Mesothelial cell of epicardium (in vitro differentiated cells): ENCODE measurements at places on chromosomes 2 and 18. TPM values are rescaled to one million over a fixed set of nuclear protein-coding genes. Genes with fewer than 3 reads are reported as not detected.

- H3K36me3 ChIP-seq: peaks cover 45% of the 10 kb centered on the region
- H3K27ac ChIP-seq: no peak overlapping the region
- no peak for DNase-seq
- no peak overlapping the region for H3K4me3 ChIP-seq
- H3K27me3 ChIP-seq: no peaks in the 10 kb centered on the region
These were observed 15.5 kb downstream of the RPIA start for GRCh38 chr2:88707003-88707402.

Gene SLC8A1
- total RNA-seq: 27.2 to 30.7 TPM (median 29.6 TPM) in 3 replicates

GRCh38 chr18:77177009-77177408, 44.4 kb upstream of the MBP start:
- H3K4me3 ChIP-seq: no peak overlapping the region
- no peak overlapping the region for H3K27ac ChIP-seq
- H3K36me3 ChIP-seq: no peaks in the 10 kb centered on the region
- DNase-seq: no peak
- H3K27me3 ChIP-seq: peaks cover 3% of the 10 kb centered on the region

Gene CCDC74B
- 7.1 to 8.9 TPM (median 7.4 TPM) in 3 replicates for total RNA-seq

Gene NAGK
- 90.5 to 98.4 TPM (median 96.2 TPM) in 3 replicates for total RNA-seq

DNA sequence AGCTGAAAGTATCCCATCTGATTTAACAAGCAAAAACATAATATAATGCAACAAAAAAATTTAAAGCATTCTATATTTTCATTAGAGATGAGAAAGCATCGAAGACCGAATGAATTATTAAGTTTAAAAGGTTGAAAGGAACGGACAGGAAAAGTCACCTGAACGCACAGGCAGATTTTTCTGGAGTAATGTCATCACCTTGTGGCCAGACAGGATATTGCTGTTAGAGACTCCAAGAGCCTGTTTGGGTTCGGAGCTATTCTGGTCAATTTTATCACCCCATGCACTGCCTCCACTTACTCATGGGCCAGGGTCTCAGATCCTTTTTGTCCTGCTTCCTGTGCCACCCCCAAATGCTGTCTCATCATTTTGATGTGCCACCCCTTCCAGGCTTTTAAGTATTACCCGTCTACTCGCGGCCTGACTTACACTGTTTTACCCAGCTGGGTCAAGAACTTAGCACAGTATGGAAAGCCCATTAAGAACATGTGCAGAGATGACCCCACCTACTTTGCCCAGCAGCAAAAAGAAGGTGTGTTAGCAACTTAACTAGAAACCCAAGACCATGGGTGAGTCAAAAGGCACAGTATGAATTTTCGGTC, 27.3 kb downstream of the GKN2 start:
- no peak for DNase-seq
- no peak overlapping the region for H3K4me3 ChIP-seq
- H3K27me3 ChIP-seq: peaks cover 27% of the 10 kb centered on the region
- no peaks in the 10 kb centered on the region for H3K36me3 ChIP-seq

Gene SPIRE1
- 24.2 to 27.4 TPM (median 25.1 TPM) in 3 replicates for total RNA-seq

Gene EGR4
- total RNA-seq: 0.34 to 0.49 TPM (median 0.36 TPM) in 3 replicates

GRCh38 chr18:29838556-29838955, 1204.0 kb downstream of the DSC3 start:
- H3K27ac ChIP-seq: no peak overlapping the region
- no peaks in the 10 kb centered on the region for H3K4me1 ChIP-seq
- H3K4me3 ChIP-seq: no peak overlapping the region
- no peaks in the 10 kb centered on the region for H3K27me3 ChIP-seq
- DNase-seq: no peak
- no peaks in the 10 kb centered on the region for H3K36me3 ChIP-seq

Gene WDFY1
- 45.1 to 50.1 TPM (median 46.2 TPM) in 3 replicates for total RNA-seq

DNA sequence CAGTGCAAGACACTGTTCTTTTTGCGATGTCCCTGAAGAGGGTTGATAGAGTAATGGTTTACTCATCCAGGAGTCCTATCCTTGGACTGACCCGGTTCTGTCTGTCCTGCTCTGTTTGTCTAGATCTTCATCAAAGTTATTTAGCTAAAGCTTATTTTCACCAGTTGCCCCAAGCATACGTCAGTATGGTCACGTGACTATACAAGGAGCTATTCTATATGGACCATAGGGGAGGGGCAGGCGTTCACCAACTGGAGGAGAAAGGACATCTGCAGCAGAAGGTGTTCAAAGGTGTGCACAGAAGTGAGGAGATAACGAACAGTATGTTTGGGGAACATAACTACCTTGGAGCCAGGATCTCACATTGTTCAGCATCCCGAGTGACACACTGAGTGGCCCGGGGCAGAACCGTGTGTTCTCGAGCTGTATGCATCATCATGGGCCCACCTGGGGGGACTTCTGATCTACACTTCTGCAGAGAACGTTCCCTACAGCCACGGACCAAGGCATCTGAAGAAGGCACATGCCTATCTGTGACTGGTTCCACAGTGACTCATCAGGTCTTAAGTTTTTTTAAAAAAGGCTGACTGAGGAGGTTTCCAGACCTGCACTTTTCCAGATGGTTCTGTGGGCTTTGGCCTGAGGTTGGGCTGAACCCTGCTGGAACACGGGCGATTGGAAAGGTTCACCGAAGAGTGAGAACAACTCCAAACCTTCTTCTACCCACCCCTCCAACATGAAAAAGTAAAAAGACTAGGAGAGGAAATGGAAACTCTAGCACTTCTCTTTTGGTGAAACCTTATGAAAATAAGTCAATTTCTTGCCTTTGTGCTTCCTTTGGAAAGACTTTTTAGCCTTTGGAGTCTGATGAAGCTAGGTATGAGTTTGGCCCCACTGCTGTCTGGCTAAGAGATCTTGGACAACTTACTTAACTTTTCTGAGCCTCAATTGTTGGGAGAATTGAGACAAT, 68.6 kb upstream of the YWHAQ start:
- H3K36me3 ChIP-seq: no peaks in the 10 kb centered on the region
- H3K27ac ChIP-seq: no peak overlapping the region
- H3K4me1 ChIP-seq: peaks cover 2% of the 10 kb centered on the region
- no peak for DNase-seq

GRCh38 chr2:62663920-62664795, 41.4 kb upstream of the EHBP1 start:
- no peaks in the 10 kb centered on the region for H3K36me3 ChIP-seq
- peaks cover 46% of the 10 kb centered on the region for H3K4me1 ChIP-seq
- H3K4me3 ChIP-seq: no peak overlapping the region
- no peak for DNase-seq
- no peaks in the 10 kb centered on the region for H3K27me3 ChIP-seq
- peak overlapping the region; percentile 95 for H3K27ac ChIP-seq

DNA sequence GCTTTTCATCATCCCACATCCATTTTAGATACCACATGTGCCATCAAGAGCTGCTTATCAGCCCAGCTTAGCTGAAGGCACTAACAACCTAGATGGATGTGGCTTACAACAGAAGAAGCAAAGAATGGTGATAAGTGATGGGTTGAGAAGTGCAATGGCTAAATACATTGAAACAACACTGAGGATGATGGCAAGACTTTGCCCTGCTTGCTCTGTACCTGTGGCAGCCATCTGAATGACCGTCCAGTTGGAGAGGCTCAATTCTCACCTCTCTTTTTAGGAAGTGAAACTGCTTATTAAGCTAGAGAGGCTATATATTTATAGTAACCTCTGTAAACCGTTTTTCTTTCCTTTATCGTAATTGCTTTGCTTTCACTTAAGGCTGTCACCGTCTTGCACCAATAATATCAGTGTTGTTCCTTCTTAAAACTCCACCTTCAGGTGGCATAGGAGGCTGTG, 5.7 kb downstream of the GPATCH11 start:
- no peak overlapping the region for H3K4me3 ChIP-seq
- no peak for DNase-seq
- H3K4me1 ChIP-seq: no peaks in the 10 kb centered on the region
- H3K27me3 ChIP-seq: no peaks in the 10 kb centered on the region

Gene GPC1
- 86.1 to 89.7 TPM (median 88.0 TPM) in 3 replicates for total RNA-seq

Gene MERTK
- 25.1 to 27.3 TPM (median 27.1 TPM) in 3 replicates for total RNA-seq

- no peak for DNase-seq
- no peaks in the 10 kb centered on the region for H3K27me3 ChIP-seq
- H3K36me3 ChIP-seq: peaks cover 10% of the 10 kb centered on the region
- peak overlapping the region; percentile 44 for H3K27ac ChIP-seq
- no peak overlapping the region for H3K4me3 ChIP-seq
These were observed 127.6 kb upstream of the CDCA7 start for GRCh38 chr2:173226899-173227698.

DNA sequence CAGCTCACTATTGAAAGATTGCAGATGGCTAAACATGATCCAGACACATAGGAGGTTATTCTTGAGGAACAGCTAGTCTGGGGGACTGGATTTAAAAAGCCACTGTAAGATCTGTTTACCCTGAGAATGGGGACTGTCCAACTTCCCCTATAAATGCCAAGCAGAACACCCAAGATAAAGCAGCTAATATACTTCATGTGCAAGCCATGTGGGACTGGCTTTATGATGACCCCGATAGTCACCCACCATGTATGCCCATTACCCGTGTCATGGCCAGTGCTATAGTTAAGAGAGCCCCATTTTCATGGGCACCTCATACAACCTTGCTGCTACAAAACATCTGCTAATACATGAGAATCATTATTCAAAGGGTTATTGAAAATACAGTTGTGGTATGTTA, 16.0 kb downstream of the YPEL5 start:
- no peak for DNase-seq
- no peak overlapping the region for H3K27ac ChIP-seq
- H3K4me1 ChIP-seq: peaks cover 20% of the 10 kb centered on the region
- H3K27me3 ChIP-seq: no peaks in the 10 kb centered on the region
- peaks cover 25% of the 10 kb centered on the region for H3K36me3 ChIP-seq

GRCh38 chr2:227407591-227408151, 19.9 kb upstream of the SCYGR1 start:
- no peak for DNase-seq
- peaks cover 16% of the 10 kb centered on the region for H3K4me1 ChIP-seq
- no peaks in the 10 kb centered on the region for H3K36me3 ChIP-seq
- H3K27ac ChIP-seq: peak overlapping the region; percentile 95
- no peaks in the 10 kb centered on the region for H3K27me3 ChIP-seq
- no peak overlapping the region for H3K4me3 ChIP-seq

DNA sequence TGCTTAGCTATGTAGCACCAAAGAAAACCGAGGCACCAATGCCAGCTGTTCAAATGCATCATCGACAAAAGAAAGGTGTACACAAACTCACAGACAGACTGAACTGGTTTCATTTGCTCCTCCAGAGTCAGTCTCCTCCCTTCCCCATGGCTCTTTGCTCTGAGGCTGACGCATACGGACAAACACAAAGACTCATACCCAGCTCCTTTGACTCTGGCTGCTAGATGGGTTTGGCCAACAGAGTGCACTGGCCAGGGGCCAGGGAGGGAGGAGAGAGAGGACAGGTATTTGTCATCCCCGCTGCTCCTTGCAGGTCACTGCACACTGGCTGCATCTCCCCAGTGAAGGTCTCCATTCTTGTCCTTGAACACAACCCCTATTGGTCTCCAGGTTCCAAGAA, 40.7 kb downstream of the DNER start:
- no peak overlapping the region for H3K4me3 ChIP-seq
- H3K27ac ChIP-seq: no peak overlapping the region
- peaks cover 71% of the 10 kb centered on the region for H3K27me3 ChIP-seq
- DNase-seq: no peak
- H3K36me3 ChIP-seq: no peaks in the 10 kb centered on the region

- peak overlapping the region; percentile 22 for H3K4me3 ChIP-seq
- H3K36me3 ChIP-seq: no peaks in the 10 kb centered on the region
- H3K4me1 ChIP-seq: peaks cover 69% of the 10 kb centered on the region
- no peak for DNase-seq
These were observed 75.3 kb downstream of the LRRFIP1 start for GRCh38 chr2:237702441-237703391.

GRCh38 chr2:62404913-62405312, 101.1 kb downstream of the TMEM17 start:
- DNase-seq: no peak
- H3K4me1 ChIP-seq: peaks cover 22% of the 10 kb centered on the region
- H3K4me3 ChIP-seq: no peak overlapping the region
- no peak overlapping the region for H3K27ac ChIP-seq
- peaks cover 4% of the 10 kb centered on the region for H3K36me3 ChIP-seq

GRCh38 chr2:132678483-132678882, 8.5 kb upstream of the LYPD1 start:
- H3K27ac ChIP-seq: no peak overlapping the region
- no peak overlapping the region for H3K4me3 ChIP-seq
- H3K36me3 ChIP-seq: no peaks in the 10 kb centered on the region
- H3K27me3 ChIP-seq: peaks cover 37% of the 10 kb centered on the region
- DNase-seq: no peak

Gene UGT1A3
- total RNA-seq: not detected in 3 replicates

Gene ACMSD
- total RNA-seq: not detected in 3 replicates

- H3K4me3 ChIP-seq: no peak overlapping the region
- no peaks in the 10 kb centered on the region for H3K36me3 ChIP-seq
- peaks cover 62% of the 10 kb centered on the region for H3K4me1 ChIP-seq
- H3K27ac ChIP-seq: peak overlapping the region; percentile 37
These were observed 41.2 kb downstream of the AGFG1 start for GRCh38 chr2:227513113-227513512.

DNA sequence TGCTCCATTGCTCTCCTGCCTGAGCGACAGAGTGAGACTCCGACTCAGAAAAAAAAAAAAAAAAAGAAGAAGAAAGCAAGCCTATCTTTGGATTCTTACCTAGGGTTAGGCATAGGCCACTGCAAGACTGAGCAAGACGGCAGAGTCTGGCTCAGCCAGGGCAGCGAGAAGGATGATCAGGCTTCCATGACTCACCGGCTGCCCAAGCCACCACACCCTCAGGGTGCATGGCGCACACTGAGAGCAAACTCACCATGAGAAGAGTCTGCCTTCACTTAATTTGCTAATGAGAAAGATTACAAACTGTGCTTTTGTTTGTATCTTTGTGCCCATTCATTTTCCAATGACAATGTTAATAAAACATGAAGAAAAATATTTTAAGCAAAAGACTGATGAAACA, 8.2 kb downstream of the FAM110C start:
- peaks cover 6% of the 10 kb centered on the region for H3K27me3 ChIP-seq
- H3K27ac ChIP-seq: no peak overlapping the region
- H3K4me3 ChIP-seq: no peak overlapping the region
- H3K4me1 ChIP-seq: peaks cover 7% of the 10 kb centered on the region

DNA sequence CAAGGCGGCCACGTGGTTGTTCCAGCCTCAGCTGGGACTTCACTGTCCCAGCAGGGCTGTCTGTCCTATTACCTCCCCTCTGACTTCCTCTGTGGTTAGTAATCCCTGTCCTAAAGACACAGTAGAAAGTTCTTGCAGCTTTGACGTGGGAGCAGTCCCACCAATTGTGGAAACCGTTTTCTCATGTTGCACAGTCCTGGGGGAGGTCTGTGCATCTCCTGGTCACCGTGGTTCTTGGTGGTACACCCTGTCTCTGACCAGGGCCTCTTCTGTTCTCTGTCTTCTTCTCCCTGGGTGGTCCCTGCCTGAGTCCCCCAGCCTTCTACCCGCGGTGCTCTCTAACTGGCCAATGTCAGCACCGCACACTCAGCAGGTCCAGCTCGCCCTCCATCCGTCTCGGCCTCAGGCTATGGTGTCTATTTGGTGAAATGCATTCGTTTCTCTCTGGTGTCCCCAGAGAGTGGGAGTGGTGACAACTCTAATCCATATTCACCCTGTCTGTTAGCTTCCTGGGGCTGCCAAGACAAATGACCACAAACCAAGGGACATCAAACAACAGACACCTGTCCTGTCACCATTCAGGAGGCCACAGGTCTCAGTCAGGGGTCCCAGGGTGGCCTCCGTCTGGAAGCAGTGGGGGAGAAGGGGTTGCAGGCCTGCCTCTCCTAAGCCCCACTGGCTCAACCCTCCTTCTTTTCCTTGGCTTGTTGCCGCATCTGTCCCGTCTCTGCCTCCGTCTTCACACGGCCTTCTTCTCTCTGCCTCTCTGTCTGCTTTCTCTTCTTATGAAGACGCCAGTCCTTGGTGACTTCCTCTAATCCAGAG, 99.8 kb downstream of the SH3BP4 start:
- H3K4me3 ChIP-seq: no peak overlapping the region
- DNase-seq: no peak
- peaks cover 14% of the 10 kb centered on the region for H3K4me1 ChIP-seq
- peak overlapping the region; percentile 69 for H3K27ac ChIP-seq
- H3K36me3 ChIP-seq: peaks cover 43% of the 10 kb centered on the region
